Panc1 (cell line): ENCODE measurements at places on chromosomes 16 and 17.

- H3K4me3 ChIP-seq = no peak overlapping the region
- no peak overlapping the region for H3K27ac ChIP-seq
- H3K27me3 ChIP-seq = no peaks in the 10 kb centered on the region
- no peak for DNase-seq
- H3K36me3 ChIP-seq = peaks cover under 1% of the 10 kb centered on the region; the same call in 1 of the 2 replicates
- H3K4me1 ChIP-seq = peaks cover 14% of the 10 kb centered on the region
These were observed 4.6 kb upstream of the PLK1 start for GRCh38 chr16:23673971-23674614.

DNA sequence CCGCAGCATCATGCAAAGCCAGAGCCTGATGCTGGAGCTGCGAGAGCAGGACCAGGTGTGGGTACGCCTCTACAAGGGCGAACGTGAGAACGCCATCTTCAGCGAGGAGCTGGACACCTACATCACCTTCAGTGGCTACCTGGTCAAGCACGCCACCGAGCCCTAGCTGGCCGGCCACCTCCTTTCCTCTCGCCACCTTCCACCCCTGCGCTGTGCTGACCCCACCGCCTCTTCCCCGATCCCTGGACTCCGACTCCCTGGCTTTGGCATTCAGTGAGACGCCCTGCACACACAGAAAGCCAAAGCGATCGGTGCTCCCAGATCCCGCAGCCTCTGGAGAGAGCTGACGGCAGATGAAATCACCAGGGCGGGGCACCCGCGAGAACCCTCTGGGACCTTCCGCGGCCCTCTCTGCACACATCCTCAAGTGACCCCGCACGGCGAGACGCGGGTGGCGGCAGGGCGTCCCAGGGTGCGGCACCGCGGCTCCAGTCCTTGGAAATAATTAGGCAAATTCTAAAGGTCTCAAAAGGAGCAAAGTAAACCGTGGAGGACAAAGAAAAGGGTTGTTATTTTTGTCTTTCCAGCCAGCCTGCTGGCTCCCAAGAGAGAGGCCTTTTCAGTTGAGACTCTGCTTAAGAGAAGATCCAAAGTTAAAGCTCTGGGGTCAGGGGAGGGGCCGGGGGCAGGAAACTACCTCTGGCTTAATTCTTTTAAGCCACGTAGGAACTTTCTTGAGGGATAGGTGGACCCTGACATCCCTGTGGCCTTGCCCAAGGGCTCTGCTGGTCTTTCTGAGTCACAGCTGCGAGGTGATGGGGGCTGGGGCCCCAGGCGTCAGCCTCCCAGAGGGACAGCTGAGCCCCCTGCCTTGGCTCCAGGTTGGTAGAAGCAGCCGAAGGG is 24.2 kb downstream of the C1QTNF1 start:
- no peaks in the 10 kb centered on the region for H3K4me1 ChIP-seq
- H3K27me3 ChIP-seq = no peaks in the 10 kb centered on the region; the same call in 1 of the 2 replicates
- H3K4me3 ChIP-seq = no peak overlapping the region
- no peak for DNase-seq
- H3K27ac ChIP-seq = no peak overlapping the region

DNA sequence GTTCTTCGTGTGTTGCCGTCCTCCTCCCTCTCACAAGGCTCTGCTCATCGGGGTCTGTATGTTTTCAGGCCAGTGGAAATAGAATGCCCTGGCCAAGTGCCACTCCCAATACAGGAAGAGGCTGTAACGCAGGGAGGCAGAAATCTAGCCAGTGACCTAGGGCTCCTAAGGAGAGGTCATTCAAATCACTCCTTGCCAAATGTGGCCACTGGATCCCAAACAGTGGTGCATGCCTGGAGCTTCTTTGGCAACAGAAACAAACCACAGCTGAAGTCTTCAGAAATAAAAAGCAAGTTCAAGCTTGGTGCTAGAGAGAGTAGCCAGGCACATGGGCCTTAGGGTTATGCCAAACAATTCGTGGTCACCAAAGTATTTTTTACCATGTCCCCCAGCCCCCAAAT is 66.1 kb downstream of the SMG6 start:
- H3K4me3 ChIP-seq = no peak overlapping the region
- H3K27ac ChIP-seq = no peak overlapping the region
- no peaks in the 10 kb centered on the region for H3K27me3 ChIP-seq
- DNase-seq = no peak

DNA sequence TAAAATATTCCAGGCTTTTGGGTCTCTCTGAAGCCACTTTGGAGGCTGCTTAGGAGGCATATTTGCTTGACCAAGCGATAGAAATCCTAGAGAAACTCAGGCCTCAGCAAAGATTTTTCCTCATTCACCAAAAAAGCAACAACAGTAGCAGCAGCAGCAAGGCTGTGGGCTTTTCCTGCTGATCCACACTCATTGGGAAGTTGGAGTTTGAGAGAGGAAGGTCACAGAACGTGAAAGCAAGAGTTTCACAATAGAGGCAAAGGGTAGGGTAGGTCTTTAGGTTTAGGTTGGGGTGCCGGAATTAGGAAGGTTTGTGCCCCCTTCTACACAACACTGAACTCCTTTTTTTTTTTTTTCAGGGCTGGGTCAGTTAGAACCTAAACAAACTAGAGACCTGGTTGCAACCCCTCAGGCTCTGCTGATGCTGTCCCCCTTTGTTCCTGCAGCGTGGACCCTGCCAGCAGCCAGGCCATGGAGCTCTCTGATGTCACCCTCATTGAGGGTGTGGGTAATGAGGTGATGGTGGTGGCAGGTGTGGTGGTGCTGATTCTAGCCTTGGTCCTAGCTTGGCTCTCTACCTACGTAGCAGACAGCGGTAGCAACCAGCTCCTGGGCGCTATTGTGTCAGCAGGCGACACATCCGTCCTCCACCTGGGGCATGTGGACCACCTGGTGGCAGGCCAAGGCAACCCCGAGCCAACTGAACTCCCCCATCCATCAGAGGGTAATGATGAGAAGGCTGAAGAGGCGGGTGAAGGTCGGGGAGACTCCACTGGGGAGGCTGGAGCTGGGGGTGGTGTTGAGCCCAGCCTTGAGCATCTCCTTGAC is 2.0 kb downstream of the TMUB2 start:
- peaks cover 17% of the 10 kb centered on the region for H3K4me1 ChIP-seq
- no peak overlapping the region for H3K4me3 ChIP-seq
- H3K36me3 ChIP-seq = no peaks in the 10 kb centered on the region; the same call in 1 of the 2 replicates

- H3K4me3 ChIP-seq = no peak overlapping the region
- DNase-seq = no peak
- no peaks in the 10 kb centered on the region; the same call in 1 of the 2 replicates for H3K27me3 ChIP-seq
- no peaks in the 10 kb centered on the region for H3K4me1 ChIP-seq
These were observed 353.3 kb downstream of the CA10 start for GRCh38 chr17:51805185-51805584.

- H3K4me3 ChIP-seq = no peak overlapping the region
- DNase-seq = no peak
- no peak overlapping the region for H3K27ac ChIP-seq
- no peaks in the 10 kb centered on the region; the same call in 1 of the 2 replicates for H3K27me3 ChIP-seq
- no peaks in the 10 kb centered on the region for H3K36me3 ChIP-seq
- no peaks in the 10 kb centered on the region for H3K4me1 ChIP-seq
These were observed 12.6 kb upstream of the USP43 start for GRCh38 chr17:9632741-9633140.

GRCh38 chr17:61393904-61394629 is 5.6 kb upstream of the TBX2 start:
- H3K27ac ChIP-seq = peak overlapping the region; percentile 35
- DNase-seq = no peak
- H3K36me3 ChIP-seq = no peaks in the 10 kb centered on the region
- H3K27me3 ChIP-seq = no peaks in the 10 kb centered on the region
- H3K4me3 ChIP-seq = no peak overlapping the region
- H3K4me1 ChIP-seq = peaks cover 37% of the 10 kb centered on the region

GRCh38 chr17:77830816-77831473 is 127.6 kb upstream of the TNRC6C start:
- H3K27me3 ChIP-seq = no peaks in the 10 kb centered on the region
- DNase-seq = no peak
- no peaks in the 10 kb centered on the region for H3K36me3 ChIP-seq

GRCh38 chr17:59561042-59561441 is 4.4 kb upstream of the DHX40 start:
- DNase-seq = no peak
- no peak overlapping the region for H3K27ac ChIP-seq
- peaks cover 5% of the 10 kb centered on the region; the same call in 1 of the 2 replicates for H3K36me3 ChIP-seq
- H3K4me1 ChIP-seq = no peaks in the 10 kb centered on the region
- no peaks in the 10 kb centered on the region for H3K27me3 ChIP-seq

- H3K4me3 ChIP-seq = peak within 1 kb of the TSS; percentile 70
- H3K4me1 ChIP-seq = no peaks in the 10 kb centered on the region; the same call in 1 of the 2 replicates
- H3K36me3 ChIP-seq = no peaks in the 10 kb centered on the region
- peak within 1 kb of the TSS; percentile 96 for H3K27ac ChIP-seq
- no peaks in the 10 kb centered on the region for H3K27me3 ChIP-seq
These were observed at the start of gene SPECC1 for GRCh38 chr17:20009302-20010098. SPECC1 (plus strand) TSS chr17:20009359; CDS start chr17:20096652, 87,293 bp downstream.

- no peaks in the 10 kb centered on the region for H3K27me3 ChIP-seq
- no peaks in the 10 kb centered on the region for H3K4me1 ChIP-seq
- H3K4me3 ChIP-seq = no peak overlapping the region
- no peak overlapping the region for H3K27ac ChIP-seq
- no peaks in the 10 kb centered on the region for H3K36me3 ChIP-seq
- DNase-seq = no peak
These were observed 156.5 kb downstream of the FOXL1 start for GRCh38 chr16:86734543-86735460.

DNA sequence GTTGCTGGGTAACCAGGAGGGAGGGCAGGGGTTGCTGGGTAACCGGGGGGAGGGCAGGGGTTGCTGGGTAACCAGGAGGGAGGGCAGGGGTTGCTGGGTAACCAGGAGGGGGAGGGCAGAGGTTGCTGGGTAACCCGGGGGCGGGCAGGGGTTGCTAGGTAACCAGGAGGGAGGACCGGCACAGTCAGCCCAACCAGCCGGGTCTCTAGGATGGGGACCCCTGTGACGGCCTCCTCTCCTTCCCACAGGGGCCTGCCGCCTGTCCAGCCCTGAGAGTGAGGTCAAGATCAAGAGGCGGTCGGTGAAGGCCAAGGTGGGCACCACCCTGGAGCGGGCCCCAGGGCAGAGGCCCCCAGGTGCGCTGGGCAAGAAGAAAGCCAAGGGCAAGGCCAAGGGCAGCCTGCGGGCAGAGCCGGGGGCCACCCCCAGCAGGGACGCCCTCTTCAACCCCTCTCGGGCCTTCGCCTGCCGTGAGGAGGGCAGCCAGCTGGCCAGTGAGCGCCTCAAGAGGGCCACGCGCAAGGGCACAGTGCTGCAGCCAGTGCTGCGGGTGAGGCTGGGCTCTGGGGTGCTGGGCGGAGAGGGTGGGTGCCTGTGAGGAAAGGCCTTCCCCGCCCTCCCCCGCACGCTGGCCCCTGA is 54.6 kb downstream of the ACTG1 start:
- H3K4me3 ChIP-seq = no peak overlapping the region
- H3K36me3 ChIP-seq = no peaks in the 10 kb centered on the region
- H3K27me3 ChIP-seq = no peaks in the 10 kb centered on the region
- no peak for DNase-seq
- no peak overlapping the region for H3K27ac ChIP-seq
- peaks cover 4% of the 10 kb centered on the region for H3K4me1 ChIP-seq

DNA sequence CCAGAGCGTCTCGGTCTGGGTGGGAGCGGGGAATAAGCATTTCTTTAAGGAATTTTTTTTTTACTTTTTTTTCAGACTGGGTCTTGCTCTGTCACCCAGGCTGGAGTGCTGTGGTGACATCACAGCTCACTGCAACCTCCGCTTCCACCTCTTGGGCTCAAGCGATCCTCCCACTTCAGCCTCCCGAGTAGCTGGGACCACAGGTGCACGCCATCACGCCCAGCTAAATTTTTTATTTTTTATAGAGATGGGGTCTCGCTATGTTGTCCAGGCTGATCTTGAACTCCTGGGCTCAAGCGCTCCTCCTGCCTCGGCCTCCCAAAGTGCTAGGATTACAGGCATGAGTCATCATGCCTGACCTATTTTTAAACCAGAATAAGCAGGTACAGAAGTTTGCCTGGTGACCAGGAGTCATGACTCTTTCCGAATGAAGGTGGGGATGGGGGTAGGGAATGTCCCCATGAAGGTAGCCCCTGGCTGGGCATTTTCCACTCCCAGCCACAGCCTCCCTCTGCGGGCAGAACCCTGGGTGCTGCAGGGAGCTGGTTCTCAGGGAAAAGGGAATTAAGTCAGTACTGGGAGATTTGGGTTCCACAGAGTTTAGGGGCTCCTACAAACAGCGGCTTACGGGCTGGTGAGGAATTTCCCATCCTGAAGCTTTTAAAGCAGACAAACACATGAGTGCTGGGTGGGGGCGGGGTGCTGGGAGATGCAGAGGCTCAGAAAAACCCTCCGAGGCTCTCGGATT is 48.3 kb downstream of the TBC1D16 start:
- H3K4me3 ChIP-seq = peak overlapping the region; percentile 51
- H3K27ac ChIP-seq = peak overlapping the region; percentile 90
- H3K27me3 ChIP-seq = no peaks in the 10 kb centered on the region
- H3K36me3 ChIP-seq = no peaks in the 10 kb centered on the region
- peaks cover 69% of the 10 kb centered on the region for H3K4me1 ChIP-seq
- DNase-seq = no peak

GRCh38 chr16:17205279-17206211 is 265.2 kb downstream of the XYLT1 start:
- no peaks in the 10 kb centered on the region for H3K36me3 ChIP-seq
- DNase-seq = no peak
- peaks cover 5% of the 10 kb centered on the region; the same call in 1 of the 2 replicates for H3K27me3 ChIP-seq
- H3K4me1 ChIP-seq = no peaks in the 10 kb centered on the region
- H3K27ac ChIP-seq = no peak overlapping the region

- no peak overlapping the region for H3K27ac ChIP-seq
- DNase-seq = no peak
- peak overlapping the region; percentile 37; the same call in 1 of the 2 replicates for H3K4me3 ChIP-seq
- no peaks in the 10 kb centered on the region for H3K36me3 ChIP-seq
- H3K27me3 ChIP-seq = peaks cover 8% of the 10 kb centered on the region; the same call in 1 of the 2 replicates
- H3K4me1 ChIP-seq = no peaks in the 10 kb centered on the region
These were observed 1.9 kb downstream of the HS3ST3A1 start for GRCh38 chr17:13599864-13600263.

GRCh38 chr17:74859459-74860228 is at the start of gene GRIN2C:
GRIN2C (minus strand) TSS chr17:74859885; CDS start chr17:74855092, 4,793 bp downstream.
- 0 out of 2 replicates have a peak, but pooled peaks cover 4% of the 10 kb centered on the region for H3K36me3 ChIP-seq
- peak within 1 kb of the TSS; percentile 14 for H3K4me3 ChIP-seq
- H3K27me3 ChIP-seq = peaks cover 23% of the 10 kb centered on the region
- H3K27ac ChIP-seq = no peak within 1 kb of the TSS
